ENCODE measurements at places on chromosomes 3 and 15. TPM values are rescaled to one million over a fixed set of nuclear protein-coding genes. Genes with fewer than 3 reads are reported as not detected.
A peak's percentile ranks its signal among the peaks of the same experiment; 100 is the strongest.

GRCh38 chr3:61299343-61300005 lies 48.2 kb upstream of the FHIT start:
- no peak for DNase-seq

DNA sequence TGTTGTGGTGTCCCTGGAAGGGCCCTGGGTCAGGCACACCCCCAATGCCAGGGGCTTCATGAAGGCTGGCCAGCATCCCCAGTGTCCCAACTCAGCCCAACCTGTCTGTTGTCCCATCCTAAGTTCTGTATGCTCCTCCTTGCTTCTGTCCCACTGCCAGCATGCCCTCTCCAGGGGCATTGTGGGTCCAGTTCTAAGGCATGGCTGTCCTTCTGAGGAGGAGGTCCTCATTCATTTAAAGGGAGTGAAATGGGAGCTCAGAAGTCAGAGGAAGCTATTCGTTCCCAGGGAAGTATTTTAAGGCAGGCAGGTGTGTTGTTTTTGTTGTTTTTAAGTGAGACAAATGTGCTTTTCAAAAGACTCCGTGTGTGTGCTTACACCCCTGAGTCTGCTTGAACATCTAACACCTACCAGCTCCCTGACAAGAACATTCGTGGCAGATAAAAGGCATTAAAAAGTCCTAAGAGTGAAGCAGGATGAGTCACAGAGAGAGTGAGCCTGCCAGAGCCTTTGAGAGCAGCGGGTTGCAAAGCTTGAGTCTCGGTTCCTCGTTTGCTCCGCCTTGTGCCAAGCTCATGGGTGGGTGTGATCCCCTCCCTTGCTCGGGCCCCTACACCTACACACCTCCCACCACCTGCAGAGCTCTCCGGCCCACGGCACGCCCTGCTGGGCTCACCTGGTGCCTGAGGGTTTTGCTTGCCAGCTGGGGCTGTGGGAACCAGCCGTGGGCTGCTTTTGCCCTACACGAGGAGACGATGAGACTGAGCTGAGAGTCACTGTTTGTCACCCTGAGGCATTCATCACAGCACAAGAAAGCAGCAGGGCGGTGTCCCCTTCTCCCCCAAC lies 183.4 kb upstream of the TOPAZ1 start:
- DNase-seq = peak; percentile 28

GRCh38 chr3:149455989-149456388 lies 18.5 kb upstream of the TM4SF4 start:
- no peak for DNase-seq

DNA sequence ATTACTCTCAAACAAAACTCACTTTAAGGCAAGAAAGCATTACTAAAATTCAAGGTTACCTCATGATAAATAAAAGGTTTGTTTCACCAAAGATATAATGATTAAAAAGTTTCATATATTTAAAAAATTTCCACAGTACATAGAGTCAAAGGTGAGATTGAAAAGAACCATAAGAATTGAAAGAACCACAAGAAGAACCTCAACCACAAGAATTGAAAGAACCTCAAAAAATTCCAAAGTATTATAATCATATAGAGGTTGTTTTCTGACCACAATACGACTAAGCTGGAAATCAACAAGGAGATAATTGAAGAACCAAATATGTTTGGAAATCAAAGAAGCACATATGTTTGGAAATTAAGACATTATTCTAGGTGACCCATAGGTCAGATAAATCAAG lies 52.7 kb downstream of the SLC25A36 start:
- DNase-seq = no peak

DNA sequence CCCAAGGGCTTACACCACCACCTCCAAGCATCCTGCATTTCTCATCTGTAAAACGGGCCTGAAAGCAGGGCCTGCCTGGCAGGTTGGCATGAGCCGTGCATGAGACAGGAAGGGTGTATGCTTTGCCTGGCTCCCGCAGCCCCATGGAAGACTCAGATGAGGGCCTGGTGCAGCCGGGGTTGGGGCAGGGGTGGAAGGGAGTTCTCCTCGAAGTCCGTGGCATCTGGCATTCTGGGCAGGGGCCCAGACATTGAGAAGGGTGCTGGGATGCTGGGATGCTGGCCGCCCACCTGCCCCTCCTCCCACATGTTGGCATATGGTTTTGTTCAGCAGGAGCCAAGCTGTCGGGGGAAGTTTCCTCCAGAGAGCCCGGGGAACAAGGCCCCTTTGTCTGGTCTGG lies 13.0 kb upstream of the FBLN2 start:
- DNase-seq = no peak

Gene RPL39L
- polyA plus RNA-seq = 18.1 TPM

- no peak for DNase-seq
These were observed 516.3 kb upstream of the CADM2 start for GRCh38 chr3:84442533-84442932.

DNA sequence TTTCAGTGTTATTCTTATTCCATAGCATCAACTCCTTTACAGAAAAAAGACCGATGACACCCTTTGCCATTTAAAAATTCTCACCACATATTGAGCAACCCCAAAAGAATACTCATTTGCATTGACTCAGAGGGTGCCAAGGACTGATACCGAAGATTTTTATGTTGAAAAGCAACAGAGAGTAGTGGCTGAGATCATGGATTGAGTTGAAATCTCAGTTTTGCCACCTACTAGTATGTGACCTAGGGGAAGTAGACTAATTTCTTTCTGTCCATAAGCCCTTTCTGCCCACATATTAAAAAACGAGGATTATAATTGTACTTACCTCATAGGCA lies 313.9 kb upstream of the SATB1 start:
- no peak for DNase-seq

Gene BCHE
- 1.5 TPM for polyA plus RNA-seq

DNA sequence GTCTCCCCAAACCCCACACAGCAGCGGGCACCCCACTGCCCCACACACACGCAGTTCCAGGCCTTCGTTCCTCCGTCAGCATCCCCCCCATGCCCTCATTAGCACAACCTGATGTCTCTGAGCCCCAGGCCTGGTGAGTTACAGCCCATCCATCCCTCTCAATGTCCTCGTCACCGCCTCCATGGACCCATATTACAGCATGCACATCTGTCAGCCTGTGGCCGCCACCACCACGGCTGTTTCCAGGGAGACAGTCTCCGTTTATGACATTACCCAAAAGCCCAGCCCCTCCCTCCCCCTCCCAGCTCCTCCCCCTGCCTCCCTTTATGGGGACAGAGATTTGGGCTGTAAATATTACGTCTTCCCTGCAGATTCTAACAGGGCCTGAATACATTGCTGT lies 143.1 kb upstream of the LINGO1 start:
- no peak for DNase-seq

Gene ALDH1A2
- not detected for polyA plus RNA-seq

Gene SLC12A1
- polyA plus RNA-seq = not detected

GRCh38 chr15:35477312-35478262 lies 68.4 kb downstream of the DPH6 start:
- no peak for DNase-seq

Gene GCSAM
- not detected for polyA plus RNA-seq

Gene MUC13
- polyA plus RNA-seq = not detected

GRCh38 chr3:53944028-53944427 lies 52.4 kb upstream of the SELENOK start:
- DNase-seq = no peak

GRCh38 chr3:66692766-66693150 lies 191.9 kb upstream of the LRIG1 start:
- no peak for DNase-seq

GRCh38 chr3:39291903-39292329 lies 12.1 kb upstream of the CX3CR1 start:
- peak; percentile 30 for DNase-seq

Gene CCDC174
- polyA plus RNA-seq = 9.6 TPM

DNA sequence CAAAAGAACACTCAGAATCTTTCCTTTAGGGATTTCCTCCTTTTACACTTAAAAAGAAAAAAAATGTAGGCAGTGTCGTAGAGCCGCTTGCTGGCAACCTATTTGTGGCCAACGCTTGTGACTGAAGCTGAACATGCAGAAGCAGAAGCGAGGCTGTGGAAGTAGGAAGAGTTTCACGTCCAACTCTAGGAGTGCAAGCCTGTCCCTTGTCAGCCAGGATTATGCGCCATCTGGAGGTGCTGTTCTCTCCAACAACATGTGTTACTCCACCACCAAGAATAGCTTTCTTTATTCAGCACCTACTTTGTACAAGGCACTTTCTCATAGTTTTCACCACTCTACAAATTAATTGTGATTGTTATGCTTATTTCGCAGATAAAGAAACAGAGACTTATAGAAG lies 223.2 kb upstream of the LMCD1 start:
- DNase-seq = no peak

Gene FGF12
- not detected for polyA plus RNA-seq

Gene MGA
- 3.2 TPM for polyA plus RNA-seq

Gene TEX55
- not detected for polyA plus RNA-seq

Gene APH1B
- polyA plus RNA-seq = 5.1 TPM

- DNase-seq = no peak
These were observed 159.8 kb downstream of the CGGBP1 start for GRCh38 chr3:87898971-87899370.

Gene RHO
- polyA plus RNA-seq = not detected

GRCh38 chr15:28934645-28935044 lies 48.9 kb downstream of the APBA2 start:
- DNase-seq = no peak

Gene TUSC7
- not detected for polyA plus RNA-seq

DNA sequence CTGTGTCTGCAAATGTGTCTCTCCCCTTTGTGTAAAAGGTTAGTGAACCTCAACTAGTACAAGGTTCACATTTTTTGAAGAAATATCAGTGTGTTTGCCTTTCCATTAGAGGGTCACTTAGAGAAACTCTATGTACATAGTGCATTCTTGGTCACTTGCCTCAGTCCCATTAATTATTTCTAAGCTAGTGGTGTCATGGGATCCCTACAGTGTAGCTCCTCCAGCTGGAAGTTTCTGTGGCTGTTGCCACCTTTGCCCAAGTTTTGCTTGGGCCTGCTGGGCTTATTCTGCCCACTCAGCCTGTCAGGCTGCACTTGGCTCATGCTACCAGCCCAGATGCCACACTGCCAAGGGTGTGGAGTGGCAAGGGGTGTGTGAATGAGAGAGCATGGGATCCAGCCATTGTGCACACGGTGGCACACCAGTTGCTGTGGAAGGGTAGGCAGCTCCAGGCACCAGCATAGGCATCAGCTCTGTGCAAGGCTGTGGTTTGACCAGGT lies 161.7 kb downstream of the ARPP21 start:
- no peak for DNase-seq

GRCh38 chr3:98775459-98776139 lies 12.5 kb downstream of the ST3GAL6 start:
- no peak for DNase-seq

- no peak for DNase-seq
These were observed 971.6 kb downstream of the ZPLD1 start for GRCh38 chr3:103406320-103406850.

DNA sequence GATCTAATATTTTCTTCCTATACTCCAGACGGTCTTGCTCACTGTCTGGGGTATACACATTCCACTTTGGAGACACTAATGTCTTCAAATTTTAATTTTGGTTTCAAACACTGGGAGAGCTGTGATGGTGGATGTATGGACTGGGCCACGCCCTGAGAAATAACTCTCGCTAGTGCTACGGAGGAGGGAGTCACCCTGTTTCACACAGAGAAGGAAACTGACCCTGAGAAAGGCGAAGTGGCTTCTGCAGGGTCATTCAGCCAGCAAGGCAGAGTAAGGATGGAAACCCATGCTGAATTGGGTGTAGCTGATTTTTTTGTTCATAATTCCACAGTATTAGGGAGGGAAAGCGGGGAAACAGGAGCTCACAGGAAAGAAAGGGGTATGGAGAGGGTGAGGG lies 8.6 kb upstream of the SKIC8 start:
- no peak for DNase-seq

Gene FANCD2
- polyA plus RNA-seq = 7.2 TPM

- no peak for DNase-seq
These were observed 46.8 kb upstream of the OTOL1 start for GRCh38 chr3:161449785-161450184.
